ENCODE measurements at places on chromosomes 6 and 20.

GRCh38 chr6:139497345-139497961 lies 123.0 kb upstream of the CITED2 start:
- DNase-seq = no peak

GRCh38 chr6:149560736-149561135 lies 5.4 kb upstream of the GINM1 start:
- DNase-seq = no peak

DNA sequence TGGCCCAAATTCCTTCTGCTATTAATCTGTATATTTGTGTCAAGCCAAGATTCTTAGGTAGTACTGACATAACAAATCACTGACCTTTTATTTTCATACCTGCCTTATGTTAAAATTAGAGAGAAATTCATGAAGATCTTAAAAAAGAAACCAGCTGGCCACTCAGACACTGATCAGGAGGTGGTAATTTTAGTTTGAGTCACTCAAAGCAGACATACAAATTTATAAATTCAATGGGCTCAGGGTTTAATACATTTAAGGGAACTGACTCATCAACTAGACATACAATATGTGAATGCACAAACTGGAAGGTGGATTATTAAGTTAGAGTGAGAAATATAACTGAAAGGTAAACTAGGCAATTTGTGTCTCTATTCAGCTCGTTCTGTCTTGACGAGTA lies 711.9 kb upstream of the EYS start:
- DNase-seq = no peak

DNA sequence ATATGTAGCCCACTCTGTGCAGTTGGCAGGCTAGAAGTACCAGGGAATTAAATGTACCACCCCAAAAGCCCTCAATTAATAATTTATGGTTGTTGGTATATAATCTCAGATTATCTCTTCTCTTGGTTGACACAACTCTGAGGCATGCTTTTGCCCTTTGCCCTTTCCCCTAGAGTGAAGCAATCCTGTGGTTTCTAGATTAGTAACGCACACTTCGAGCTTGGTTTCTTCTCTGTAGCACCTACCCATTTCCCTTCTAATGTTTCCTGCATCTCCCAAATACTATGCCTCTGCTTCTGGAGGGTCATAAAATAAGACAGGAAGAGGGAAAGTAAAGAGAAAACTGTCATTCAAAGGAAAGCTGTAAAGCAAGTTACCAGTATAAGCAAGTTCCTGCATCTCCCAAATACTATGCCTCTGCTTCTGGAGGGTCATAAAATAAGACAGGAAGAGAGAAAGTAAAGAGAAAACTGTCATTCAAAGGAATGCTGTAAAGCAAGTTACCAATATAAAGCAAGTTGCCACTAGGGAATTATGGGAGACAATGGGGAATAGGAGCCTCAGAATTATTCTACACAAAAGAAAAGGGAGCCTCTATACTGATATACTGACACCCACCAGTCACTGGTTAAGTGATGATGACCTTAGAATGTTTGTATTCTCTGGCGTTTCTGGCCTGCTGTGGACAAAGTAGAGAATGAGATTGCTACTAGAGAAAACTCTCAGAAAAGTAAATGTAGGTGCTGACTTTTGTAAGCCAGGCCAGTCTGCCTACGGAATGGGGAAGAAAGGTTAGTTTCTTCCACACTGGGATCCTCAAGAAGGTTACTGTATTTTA lies 862.6 kb upstream of the MAN1A1 start:
- DNase-seq = no peak

- DNase-seq = no peak
Observed at GRCh38 chr6:71888756-71889340, 2.5 kb downstream of the RIMS1 start.

DNA sequence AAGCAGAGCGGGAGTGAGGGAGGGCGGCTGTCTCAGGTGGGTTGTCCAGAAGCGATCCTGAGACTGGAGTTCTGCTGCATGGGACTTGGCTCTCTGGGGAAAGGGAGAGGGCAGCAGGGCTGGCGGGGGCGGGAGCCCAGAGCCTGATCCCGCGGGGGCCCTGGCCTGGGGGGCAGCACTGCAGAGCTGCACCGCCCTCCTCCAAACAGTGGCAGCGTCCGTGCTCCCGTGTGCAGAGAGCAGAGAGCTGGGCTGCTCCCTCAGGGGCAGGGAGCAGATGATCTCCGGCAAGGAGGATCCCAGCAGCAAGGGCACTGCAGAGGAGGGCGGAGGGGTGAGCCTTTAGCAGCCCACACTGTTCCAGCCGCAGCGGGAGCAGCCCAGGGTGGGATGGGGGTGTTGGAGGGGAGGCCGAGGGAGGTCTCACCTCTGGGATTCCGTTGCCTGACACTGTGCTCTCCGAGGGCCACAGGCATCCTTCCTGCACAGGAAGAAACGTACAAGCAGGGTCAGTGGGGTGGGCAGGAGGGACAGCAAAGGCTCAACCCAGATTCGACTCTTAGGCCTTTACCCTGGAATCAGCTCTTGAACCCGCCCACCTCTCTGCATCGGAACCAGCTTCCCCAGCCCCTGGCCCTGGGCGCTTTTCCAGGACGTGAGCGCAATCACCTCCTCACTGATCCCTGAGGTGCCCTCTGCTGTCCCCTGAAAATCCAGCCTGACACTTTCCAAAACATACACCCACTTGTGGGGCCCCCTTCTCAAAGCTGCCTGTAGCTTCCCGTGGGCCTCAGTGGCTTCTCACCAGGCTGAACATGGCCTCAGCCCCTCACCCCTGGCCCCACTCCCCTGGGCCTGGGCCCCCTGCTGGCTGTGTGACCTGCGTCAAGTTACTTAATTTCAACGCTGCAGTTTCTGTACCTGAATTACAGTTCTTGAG lies 32.6 kb upstream of the ZBP1 start:
- no peak for DNase-seq

- peak; percentile 65 for DNase-seq
Observed at GRCh38 chr6:112833581-112834131, 486.5 kb downstream of the RFPL4B start.

Measured in DMS79 treated with DMSO at 0.1 percent for 48 hours (cell line).